ENCODE measurements at places on chromosomes 13 and 19.

DNA sequence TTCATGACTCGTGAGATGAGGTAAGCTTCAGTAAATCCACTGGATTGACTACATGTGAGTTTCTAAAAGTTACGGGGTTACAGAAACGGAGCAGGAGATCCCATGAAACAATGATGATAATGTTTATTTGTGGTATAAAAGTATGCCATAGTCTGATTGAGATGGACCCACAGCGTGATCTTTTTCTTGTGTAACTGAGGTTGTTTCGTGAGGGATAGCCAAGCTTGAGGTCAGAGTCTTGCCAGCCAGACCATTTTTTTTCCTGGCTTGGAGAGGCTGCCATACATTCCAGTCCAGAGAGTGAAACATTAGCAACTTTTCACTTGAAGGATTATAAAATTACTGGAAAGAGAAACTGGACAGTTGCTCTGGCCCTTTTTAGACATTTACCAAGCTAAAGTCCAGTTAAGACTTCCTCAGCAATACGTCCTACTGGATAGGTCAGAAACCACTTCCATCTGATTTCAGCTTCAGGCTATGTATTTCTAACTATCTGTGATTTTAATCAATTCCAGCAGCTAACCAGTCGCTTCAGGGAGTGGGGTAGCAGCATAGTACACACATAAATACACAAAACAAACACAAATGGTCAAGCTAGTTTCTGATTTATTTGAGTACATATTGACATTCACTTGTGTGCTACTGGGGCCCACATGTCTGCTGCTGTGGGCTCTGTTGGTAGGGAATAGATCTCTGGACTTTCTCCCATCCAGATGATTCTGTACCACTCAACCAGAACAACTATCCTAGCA lies 194.6 kb downstream of the POSTN start:
- no peak for DNase-seq

GRCh38 chr13:93680329-93680728 lies 453.7 kb downstream of the GPC6 start:
- DNase-seq, result no peak

DNA sequence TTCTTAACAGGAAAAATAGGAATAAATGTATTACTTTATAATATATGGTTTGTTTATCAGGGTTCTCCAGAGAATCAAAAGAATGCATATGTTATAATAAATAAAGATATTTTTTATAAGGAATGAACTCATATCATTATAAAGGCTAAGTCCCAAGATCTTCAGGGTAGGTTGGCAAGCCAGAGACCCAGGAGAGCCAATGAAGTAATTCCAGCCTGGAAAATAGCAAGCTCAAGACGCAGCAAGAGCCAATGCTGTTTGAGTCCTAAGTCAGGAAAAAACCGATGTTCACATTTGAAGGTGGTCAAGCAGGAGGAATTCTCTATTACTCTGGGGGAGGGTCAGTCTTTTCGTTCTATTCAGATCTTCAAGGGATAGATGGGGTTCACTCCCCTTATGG lies 490.0 kb downstream of the PCDH20 start:
- DNase-seq, result no peak

DNA sequence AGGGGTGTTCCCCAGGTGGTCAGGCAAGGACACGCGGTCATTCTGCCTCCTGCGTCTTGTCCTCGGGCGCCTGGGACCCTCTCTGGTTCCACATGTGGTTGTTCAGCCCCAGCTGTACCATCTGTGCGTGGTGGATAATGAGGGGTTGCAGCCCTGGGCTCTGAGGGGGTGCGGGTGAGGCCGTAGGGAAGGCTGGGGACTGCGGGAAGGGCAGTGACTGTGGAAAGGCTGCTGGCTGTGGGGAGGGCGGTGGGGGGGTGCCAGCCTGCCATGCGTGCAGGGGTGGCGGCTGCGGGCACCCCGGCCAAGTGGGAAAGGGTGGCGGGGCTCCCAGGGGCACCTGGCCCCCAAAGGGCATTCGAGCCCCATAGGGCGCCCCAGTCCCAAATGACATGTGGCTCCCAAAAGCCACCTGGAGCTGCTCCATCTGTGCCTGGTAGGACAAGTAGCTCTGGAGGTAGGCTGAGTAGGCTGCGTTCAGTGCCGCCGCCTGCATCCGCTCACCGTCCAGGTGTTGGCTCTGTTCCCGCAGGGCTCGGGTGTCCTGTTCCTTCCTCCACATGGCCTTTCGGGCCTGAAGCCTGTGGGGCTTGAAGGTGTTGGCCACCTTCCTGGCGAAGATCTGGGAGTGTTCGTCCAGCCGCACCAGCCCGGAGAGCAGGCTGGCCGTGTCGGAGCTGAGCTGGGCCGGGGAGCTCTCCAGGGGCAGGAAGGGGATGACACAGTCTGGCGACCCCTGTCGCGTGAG lies 15.1 kb downstream of the TICAM1 start:
- no peak for DNase-seq

DNA sequence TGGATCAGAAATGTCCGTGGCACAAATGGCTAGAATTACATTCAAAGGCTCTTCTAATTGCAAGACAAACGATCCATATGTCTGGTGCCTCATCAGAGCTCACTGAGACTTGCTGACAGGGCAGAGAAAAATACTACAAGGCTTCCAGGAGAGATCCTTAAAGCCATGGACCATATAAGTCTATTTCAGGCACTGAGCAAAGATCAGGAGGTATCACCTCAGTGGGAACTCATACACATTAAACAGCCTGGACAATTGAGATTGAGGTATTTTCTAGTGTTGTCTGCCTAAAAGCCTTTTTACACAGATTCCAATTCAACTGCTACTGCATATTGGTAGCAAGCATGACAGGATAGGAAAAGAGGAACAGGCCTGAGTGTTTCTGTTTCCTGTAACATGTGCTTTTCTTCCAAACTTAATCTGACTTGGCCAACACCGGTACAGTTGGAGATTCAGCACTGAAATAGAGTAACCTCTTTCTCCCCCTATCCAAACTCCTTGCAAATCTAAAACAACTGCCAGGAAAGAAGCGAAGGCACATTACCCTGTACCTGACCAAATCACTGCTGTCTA lies 65.9 kb downstream of the SERP2 start:
- no peak for DNase-seq

Measured in CD4-positive, alpha-beta T cell treated with Interferon alpha-2 for 1 hour (primary cell).